Activated T-cell treated with anti-CD3 and anti-CD28 coated beads for 1 hour (primary cell): ENCODE measurements at places on chromosomes 11 and 22.

GRCh38 chr11:128735935-128736605 lies 42.2 kb downstream of the FLI1 start:
- DNase-seq = no peak

GRCh38 chr22:44639891-44640617 lies 62.0 kb upstream of the PRR5 start:
- DNase-seq = no peak

DNA sequence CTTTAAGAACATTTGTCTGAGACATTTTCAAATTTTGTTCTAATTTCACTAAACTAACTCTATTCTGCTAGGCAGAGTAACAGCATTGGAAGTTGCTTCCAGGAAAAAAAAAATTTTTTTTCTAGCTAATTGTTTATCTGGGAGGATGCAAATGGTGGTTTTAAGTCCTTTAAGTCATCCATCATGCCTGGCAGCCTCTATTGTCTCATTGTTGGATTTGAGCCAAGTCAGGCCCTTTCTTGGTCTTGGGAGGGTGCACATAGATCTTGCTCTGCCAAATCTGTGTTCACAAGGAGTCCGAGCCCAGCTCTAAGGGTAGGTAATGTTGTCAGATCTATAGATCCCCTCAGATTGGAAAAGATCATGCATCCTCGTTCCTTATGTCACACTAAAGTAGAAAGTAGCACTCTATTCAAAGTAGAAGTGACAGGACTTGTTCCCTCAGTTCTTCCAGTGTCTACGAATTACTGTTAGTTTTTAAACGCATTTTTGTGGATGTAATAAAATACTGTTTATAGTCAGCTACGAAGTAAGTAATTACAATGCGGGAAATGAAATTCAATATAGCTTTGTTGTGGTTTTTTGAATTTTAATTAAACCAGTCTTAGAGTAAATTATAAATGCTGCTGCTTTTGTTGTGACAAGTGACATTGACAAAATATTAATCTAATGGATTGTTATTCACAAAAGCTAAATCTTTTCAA lies 166.0 kb upstream of the RASSF10 start:
- no peak for DNase-seq

DNA sequence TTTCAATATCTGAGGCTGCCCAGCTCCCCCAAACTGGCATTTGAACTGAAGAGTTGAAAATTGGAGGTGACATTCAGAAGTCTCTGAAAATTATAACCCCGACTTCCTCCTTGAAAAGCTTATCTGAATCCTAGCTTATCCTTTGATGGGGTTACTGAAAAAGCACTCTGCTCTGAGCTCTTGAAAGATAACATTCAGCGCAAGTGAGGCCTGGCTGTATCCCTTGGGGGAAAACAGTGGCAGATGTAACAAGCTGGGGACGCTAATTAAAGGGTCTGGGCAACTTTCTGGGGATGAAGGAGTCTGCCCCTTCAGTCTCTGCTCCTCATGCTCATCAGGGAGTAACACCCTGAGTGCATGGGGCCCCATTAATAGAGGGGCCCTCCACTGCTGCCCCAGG lies 402.0 kb upstream of the CADM1 start:
- DNase-seq = no peak

DNA sequence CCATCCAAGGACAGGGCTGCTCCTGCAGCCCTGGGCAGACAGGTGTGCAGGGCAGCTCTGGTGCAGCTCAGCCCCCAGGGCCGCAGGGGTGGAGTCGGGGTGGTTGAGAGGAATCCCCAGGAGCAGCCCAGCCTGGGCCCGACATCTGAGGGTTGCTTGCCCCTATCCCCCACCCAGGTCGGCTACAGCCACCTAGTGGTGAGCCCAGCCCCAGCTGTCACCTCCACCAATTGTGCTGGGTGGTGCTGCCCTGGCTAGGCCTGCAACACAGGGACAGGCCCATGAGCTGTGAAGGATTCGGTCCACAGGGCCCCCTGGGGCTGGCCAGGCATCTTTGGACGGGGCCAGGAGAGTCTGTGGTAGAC lies 29.6 kb downstream of the RTN4R start:
- peak; percentile 33 for DNase-seq

GRCh38 chr11:60633645-60634044 lies 65.8 kb upstream of the MS4A8 start:
- DNase-seq = no peak

- DNase-seq = no peak
Observed at GRCh38 chr11:72411623-72412419, 22.5 kb downstream of the CLPB start.

DNA sequence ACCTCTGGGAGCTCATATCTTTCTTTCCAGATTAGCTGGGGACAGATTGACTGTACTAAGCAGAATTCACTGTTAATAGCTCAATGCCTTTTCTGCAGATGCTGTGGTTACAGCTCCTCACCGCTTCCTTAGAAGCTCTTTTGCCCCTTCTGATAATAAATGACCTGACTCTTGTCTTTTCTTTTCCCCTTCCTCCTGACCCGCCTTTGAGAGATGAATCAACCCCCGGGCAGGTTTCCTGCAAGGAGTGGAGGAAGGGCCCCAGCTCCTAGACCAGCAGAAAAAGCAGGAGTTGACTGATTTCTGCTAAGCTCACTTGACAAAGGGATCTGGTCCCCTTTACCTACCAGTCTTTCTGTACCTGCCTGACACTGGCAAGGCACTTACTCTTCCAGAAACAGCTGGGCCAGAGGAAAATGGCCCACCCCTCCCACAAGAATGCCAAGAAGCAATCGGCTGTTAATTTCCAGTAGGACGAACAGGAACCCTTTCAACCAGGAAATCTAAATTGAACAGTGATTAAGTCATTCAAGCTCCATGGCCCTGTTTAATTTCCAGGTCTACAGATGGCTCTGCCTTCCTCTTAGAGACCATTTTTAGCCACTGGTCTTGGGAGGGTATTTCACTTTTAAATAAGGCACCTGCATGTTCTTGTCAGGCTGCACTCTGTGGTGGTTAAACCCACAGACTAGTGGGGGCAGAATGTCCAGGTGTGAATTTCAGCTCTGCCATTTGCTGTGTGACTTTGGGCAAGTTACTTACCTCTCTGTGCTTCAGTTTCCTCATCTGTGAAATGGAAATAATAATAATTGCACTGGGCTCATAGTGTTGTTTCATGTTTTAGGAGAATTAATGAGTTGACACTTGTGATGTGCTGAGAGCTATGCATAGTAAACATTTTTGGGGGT lies 67.5 kb downstream of the PRR5L start:
- no peak for DNase-seq
